ENCODE measurements at places on chromosomes 1 and 21.
A peak's percentile ranks its signal among the peaks of the same experiment; 100 is the strongest.

DNA sequence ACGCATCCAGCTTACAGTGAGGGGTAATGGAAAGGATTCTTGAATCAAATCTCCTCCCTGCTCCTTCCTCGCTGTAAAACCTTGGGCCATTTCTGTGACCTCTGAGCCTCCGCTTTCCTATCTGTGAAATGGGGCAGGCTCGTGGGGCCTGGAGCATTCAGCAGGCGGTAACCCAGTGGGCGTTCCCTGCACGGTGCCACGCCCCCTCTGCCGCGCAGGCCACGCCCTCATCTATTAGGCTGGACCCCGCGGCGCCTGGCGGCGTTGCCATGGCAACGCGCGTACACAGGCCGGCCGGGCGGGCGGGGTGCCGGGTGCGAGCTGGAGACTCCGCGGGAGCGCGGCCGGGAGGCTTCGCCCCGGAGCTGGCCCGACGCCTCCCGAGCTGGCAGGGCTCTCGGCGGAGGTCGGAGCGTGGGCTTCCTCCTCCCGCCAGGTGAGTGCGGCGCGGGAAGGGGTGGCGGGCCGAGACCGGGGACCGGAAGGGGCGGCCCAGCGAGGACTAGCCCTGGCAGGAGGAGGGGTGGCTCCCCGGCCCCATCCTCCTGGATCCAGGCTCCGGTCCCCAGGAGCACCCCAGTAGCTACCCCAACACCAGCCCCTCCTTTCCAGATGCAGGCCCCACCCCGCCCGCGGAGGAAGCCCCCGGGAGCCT lies at the start of gene FHAD1:
TSS of gene FHAD1 (plus strand) at position 264 of the 655 bp plus-strand sequence. CDS start 4,562 bp downstream, outside the sequence.
- DNase-seq: no peak

GRCh38 chr1:67771152-67771551 lies 62.1 kb downstream of the GNG12 start:
- DNase-seq: no peak

DNA sequence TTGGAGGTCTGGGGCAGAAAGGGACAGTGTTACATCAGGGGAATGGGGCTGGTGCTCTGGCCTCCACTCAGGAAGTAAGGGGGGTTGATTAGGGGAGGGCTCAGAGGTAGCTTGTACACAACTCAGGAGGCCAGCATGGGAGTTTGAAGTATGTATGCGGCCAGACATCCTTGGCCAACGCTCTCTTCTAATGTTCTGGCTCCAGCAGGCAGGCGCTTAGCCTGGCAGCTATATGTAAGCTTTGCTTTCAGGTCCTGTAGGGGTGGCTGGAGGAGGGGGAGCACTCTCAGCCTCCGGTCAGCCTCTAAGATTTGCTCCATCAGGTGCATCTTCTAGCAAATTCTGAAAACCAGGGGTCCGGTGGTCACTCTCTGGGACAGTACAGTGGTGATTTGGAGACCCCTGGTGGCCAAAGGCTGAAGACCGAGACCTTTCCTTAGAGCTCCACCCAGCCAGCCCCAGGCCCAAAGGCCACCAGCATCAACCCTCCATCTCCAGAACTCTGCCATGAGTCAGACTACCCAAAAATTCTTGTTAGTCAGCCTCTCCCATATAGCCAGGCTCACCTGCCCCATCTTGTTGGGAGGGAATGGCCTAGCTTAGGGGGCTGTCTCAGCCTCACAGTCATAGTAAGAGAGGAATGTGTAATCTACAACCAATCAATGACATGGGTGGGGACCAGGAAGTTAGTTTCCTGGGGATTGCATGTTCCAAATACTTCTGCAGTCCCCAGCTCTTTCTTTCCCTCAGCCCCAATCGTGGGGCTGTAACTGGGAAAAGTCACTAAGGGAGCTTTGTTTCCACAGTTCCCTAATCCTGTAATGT lies 9.7 kb upstream of the COL8A2 start:
- no peak for DNase-seq

- DNase-seq: no peak
Observed at GRCh38 chr1:208431721-208432120, 187.5 kb upstream of the PLXNA2 start.

DNA sequence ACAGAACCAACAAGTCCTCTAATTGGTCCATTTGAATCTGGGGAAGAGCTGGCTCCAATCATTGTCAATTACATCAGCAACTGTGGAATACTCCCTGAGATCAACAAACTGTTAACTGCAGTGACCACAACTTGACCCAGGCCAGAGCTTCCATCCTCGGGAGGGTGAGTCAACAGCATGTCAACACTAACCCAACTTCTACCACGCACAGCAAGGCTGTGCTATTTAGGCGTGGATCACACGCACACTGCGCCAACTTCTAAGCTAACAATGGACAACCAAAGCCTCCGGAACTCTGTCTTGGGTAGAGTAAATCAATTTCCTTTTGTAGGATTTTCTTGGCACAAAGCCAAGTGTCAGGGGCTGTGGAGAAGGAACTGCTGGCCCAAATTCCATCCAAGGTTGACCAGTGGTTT lies 30.4 kb downstream of the APP start:
- DNase-seq: no peak

- DNase-seq: no peak
Observed at GRCh38 chr1:218557731-218558130, 212.6 kb downstream of the TGFB2 start.

DNA sequence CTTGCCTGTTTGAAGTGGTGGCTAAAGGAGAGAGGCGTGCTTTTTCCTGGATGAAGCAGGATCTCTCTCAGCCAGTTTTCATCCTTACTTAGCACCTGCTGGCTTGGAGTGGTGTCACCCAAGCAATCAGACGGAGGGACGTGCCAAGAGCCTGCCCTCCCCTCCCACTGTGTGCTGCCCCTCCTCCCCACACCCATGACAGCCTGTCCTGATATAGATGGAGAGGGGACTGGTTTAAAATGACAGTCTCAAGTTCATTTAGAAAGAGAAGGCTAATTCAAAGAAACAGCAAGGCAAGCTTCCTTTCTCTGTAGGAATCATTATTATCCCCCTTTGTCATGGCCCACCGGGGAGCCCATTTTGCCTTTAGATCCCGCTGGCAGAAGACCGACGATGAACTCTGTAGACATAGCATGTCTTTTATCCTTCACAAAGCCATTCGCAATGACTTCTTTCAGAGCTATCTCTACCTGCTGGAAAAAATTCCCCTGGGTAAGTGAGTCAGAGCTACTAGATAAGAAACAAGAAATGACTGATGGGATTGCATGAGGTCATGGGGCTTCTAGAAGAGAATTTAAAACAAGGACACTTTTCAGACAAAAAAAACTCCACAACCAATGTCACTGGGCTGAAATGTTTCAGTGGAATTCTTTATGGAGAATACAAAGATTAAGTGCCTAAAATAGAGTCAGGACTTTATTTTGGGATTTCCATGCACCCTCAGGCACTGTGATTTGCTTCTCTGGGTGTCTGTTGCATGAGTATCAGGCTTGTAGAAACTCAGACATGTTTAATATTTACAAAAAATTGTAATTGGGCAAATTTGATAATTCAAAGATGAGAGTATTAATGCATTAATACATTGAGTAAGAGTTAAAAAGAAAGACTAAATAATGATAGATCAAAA lies at the start of gene NTMT2:
TSS of gene NTMT2 (plus strand) at position 190 of the 907 bp plus-strand sequence. CDS start at position 339, 149 bp downstream.
- DNase-seq: no peak

DNA sequence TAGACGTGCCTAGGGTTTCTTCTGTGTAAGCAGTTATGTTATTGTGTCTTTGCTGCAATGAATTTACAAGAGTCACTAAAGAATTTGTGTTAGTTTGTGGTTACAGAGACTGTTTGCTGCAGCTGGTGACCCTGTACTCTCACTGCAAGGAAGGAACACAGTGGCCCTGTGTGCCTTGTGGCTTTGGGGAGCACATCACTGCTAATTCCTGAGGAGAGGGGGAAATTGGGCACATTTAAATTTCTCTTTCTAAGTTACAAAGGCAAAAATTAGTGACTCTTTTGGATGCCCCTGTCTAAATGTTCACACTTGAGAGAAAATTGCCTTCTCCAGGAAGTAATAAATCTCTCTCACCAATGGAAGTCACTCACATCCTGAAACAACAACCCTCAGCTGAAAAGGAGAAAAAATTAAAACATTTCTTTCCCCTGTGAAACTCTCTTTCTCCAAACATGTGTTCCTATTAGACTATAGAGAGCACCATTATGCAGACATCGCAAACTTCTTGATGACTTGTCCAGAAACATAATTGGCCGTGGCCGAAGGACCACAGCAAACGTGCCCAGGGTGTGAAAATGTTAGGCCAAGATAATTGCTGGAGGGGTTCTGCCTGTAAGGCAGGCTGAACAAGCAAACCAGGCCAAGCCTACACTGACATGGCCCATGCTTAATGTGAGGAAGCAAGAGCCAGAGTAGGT lies 32.3 kb upstream of the SPAG17 start:
- no peak for DNase-seq

DNA sequence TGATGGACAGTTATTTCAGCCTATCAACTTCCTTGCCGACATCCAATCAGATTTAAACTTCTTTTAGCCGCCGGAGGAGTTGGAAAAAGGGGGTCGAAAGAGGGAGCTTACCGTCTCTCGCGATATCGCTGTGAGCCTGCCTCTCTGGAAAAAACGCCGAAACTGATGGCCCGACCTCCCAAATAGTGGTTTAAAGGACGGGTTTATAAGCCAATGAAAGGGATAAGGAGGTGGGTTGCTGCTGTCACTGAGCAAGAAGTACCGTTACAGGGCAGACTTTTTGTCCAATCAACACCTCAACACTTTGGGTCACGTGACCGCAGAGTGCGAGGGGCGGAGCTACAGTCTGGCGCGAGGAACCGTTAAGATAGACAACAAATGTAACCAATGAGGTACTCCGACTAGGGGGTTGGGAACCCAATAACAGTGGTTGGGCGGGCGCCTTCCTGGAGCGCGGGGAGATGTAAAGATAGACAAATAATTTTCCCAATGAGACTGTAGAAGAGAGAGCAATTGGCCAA lies at the start of gene RBM15:
TSS of gene RBM15 (plus strand) at position 492 of the 521 bp plus-strand sequence. CDS start at position 521, 29 bp downstream.
- peak; percentile 94 for DNase-seq

GRCh38 chr21:44462086-44462833 lies 7.0 kb downstream of the LRRC3 start:
- no peak for DNase-seq

DNA sequence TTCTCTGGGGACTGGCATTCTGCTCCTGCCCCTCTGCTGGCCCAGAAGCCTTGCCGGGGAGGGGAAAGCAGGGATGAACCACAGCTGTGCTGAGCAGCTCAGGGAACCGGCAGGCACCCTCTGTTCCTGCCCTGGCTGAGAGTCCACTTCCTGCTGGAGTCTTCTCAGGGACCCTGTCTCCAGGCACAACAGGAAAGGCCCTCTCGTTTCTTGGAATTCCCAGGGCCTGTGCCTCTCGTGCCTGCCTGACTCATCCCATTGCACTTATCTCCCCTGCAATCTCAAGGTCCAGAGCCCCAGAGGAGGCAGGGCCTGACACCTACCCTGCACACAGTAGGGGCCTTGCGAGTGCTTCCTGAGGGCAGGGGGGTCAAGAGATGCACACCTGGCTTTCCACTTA lies 1.1 kb upstream of the EDN2 start:
- no peak for DNase-seq

- DNase-seq: no peak
Observed at GRCh38 chr1:153563991-153564390, 1.7 kb downstream of the S100A2 start.

GRCh38 chr1:20578721-20579395 lies 10.0 kb upstream of the CDA start:
- DNase-seq: no peak

Measured in stimulated activated CD4-positive, alpha-beta T cell treated with anti-CD3 and anti-CD28 coated beads, Interleukin-12 subunit alpha, Interleukin-12 subunit beta, amount 100 ng/mL, for 24 hours (primary cell).